Sigmoid colon (tissue), 7 donors: ENCODE measurements at places on chromosomes 5 and 9. TPM values are rescaled to one million over a fixed set of nuclear protein-coding genes. Genes with fewer than 3 reads are reported as not detected.

DOLK gene
- total RNA-seq: 8.9 TPM

SPINK7 gene
- not detected for total RNA-seq

- no peak for DNase-seq
Observed at GRCh38 chr9:105637787-105638395, 24.4 kb upstream of the TAL2 start.

GRCh38 chr9:94937214-94937903, 210.9 kb downstream of the AOPEP start:
- DNase-seq: no peak

GRCh38 chr5:51399643-51400006, 16.4 kb downstream of the ISL1 start:
- DNase-seq: no peak

DNA sequence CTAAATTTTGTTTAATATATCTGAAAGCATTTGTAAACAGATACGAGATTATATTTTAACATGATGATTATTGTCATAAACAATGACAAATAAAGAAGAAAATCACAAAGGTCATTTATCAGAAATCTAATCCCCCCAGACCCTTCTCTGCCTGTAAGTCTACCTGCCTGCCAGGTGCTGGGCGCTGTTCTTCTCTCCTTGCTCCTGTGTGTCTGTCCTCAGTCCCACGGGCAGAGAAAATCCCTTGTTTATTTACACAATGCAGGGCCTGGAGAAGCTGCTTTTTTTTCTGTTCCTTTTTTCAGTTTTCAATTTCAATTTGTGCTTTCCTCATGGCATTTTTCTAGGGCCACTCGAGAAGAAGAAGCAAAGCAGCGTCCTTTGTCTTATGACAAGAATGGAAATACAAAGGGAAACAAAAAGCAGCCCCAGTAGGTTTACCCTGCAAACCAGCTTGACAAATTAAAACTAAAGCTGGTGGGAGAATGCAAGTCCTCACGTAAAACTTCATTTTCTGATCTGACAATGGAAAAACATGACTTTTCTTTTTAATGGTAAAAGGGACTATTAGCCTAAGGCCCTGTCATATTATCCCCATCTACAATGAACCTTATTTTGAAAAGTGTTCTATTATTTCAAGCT, 282.4 kb upstream of the KLF9 start:
- DNase-seq: no peak

GRCh38 chr5:30880514-30880913, 313.0 kb upstream of the CDH6 start:
- no peak for DNase-seq

GRCh38 chr9:127221695-127222094, 42.9 kb upstream of the GARNL3 start:
- no peak for DNase-seq

FRMD3 gene
- total RNA-seq: 5.9 TPM

GRCh38 chr5:55650386-55650785, 61.7 kb downstream of the SLC38A9 start:
- no peak for DNase-seq

C1QTNF3 gene
- total RNA-seq: 20.5 TPM

- no peak for DNase-seq
Observed at GRCh38 chr5:167736992-167737391, 554.5 kb upstream of the WWC1 start.

- DNase-seq: no peak
Observed at GRCh38 chr9:122005597-122005996, 87.5 kb downstream of the TTLL11 start.

DNA sequence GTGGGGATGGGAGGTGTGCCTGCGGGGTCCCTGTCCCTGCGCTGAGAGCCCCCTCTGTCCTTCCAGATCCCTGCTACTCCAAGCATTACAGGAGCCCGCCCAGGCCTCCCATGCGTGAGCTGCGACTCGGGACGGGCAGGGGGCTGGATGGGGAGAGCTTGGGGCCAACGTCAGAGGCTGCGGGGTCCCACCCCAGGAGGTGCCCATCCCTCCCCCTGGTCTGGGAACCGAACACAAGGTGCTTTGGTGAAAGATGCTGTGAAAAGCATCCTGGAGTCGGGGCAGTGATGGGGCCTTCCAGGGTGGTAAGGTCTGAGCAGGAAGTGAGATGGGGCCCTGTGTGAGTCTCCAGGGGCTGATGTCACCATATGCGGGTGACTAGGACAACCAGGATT, 2.7 kb downstream of the LCN9 start:
- no peak for DNase-seq

GRCh38 chr9:24846248-24846912, 300.7 kb upstream of the IZUMO3 start:
- DNase-seq: no peak

DNA sequence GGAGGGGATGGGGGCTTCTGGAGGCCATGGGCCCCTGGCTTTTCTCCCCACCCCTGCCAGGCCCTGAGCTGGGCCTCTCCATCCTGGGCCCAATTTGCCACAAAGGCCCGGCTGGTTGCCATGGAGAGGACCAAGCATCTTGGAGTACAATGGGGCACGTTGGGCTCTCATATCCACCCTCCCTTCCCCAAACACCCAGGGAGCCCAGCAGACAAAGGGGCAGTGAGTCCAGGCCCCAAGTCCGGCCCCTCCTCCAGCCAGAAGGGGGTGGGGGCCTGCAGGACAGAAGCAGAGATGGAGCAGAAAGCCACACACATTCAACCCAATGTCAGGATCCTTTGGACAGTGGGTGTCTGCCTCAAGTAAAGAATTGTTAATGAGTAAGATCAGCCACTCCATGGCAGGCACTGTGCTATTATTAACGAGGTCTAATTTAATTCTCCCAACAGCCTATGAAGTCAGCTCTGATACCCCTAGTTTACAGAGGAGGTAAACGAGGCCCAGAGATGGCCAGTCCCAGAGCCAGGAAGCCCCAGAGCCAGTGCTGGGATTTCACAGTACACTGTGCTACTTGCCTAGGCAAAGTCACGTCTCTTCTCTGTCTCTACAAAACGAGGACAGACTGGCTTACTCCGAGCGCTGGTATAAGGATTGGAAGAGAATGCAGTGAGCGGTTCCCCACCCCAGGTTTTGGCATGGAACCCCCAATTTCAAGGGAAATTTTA, 2.3 kb downstream of the CRB2 start:
- DNase-seq: no peak

- no peak for DNase-seq
Observed at GRCh38 chr5:133848341-133848811, 120.0 kb downstream of the C5orf15 start.

CDH12 gene
- not detected for total RNA-seq

SLC6A7 gene
- total RNA-seq: not detected

DNA sequence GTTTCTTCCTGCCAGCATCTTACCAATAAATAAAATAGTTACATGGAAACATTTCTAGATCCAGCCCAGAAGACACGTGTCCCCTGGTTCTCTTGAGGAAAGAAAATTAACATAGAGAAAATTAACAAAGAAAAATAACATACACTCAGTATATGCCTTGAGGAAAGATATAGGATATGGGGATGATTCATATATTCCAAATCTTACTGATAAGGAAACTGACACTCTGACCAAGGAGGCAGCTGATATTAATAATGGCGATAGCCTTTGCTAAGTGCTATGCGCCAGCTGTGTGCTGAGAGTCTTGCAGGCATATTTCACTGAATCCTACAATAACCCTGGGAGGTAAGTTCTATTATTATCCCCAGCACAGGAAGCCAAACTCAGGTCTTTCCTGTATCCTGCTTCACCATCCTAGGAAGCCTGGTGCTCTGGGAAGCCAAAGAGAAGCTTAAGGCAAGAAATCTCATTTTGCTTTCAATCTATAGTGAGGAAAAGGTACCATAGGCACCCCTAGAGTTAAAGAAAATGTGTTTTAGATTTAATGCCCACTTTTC, 302.7 kb upstream of the NREP start:
- DNase-seq: no peak

DNA sequence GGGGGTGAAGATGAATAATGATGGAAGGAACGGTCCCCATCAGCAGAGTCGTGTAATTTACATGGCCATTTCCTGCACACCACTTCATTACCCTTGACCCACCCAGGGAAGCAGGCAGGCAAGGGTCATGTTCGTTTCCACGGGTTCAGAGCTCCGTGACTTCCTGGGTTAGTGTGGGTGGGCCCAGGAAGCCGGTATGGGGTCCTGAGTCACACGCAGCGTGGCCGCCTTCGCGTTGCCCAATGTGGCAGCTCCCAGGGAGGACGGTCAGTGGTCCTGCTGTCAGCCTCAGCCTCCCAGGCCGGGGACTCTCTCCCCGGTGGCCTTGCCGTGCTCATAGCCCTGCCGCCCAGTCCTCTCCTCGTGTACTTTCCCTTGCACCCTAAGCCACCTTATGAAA, 5.1 kb upstream of the TERT start:
- peak; percentile 17 for DNase-seq

GRCh38 chr9:99140685-99141314, 35.9 kb downstream of the TGFBR1 start:
- peak; percentile 78 for DNase-seq

RANBP17 gene
- 21.9 TPM for total RNA-seq

DNA sequence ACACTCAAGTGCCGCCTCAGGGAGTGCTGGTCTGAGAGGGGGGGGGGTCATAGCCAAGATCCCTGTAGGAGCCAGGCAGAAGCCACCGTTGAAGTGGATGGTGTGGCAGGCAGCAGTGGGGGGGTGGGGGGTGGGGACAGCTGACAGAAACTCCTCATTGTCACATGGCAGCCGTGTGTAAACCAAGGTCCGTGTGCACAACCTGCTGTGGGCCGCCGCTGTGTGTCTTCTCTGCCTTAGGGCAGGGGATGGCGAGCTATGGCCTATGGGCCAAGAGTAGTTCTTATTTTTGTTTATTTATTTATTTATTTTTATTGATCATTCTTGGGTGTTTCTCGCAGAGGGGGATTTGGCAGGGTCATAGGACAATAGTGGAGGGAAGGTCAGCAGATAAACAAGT, 13.4 kb downstream of the SQSTM1 start:
- DNase-seq: no peak

PITX1 gene
- total RNA-seq: 5.3 TPM

POU5F2 gene
- 3.2 TPM for total RNA-seq

DNA sequence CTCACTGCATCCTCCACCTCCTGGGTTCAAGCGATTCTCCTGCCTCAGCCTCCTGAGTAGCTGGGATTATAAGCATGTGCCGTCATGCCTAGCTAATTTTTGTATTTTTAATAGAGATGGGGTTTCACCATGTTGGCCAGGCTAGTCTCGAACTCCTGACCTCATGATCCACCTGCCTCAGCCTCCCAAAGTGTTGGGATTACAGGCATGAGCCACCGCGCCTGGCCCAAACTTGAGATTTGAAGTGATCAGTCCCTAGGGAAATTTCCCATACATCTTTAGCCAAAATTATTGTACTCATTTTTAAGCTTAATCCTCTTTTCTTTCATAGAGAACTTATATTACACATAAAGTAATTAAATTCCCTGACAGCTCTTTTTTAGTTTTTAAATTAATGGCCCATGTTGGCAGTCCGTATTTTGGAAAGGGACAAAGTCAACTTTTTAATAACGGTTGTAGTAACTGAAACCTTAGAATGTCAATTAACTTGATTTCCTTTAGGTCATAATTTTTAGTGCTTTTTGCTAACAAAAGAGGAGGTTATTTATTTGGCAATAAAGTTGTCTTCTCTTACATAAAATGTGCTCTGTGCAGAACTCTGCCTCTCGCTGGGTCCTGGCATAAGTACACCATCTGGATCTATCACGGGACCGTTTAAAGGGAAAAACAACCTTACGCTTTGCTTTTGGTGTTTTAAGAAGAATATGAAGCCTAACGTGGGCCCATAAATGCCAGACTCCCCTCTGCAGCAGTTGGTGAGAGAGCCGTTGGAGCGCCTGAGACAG, 142.3 kb upstream of the OTULINL start:
- DNase-seq: no peak

CNTLN gene
- 12.1 TPM for total RNA-seq

TAF11L7 gene
- total RNA-seq: not detected

- DNase-seq: no peak
Observed at GRCh38 chr5:152505442-152506042, 100.5 kb upstream of the NMUR2 start.

DNA sequence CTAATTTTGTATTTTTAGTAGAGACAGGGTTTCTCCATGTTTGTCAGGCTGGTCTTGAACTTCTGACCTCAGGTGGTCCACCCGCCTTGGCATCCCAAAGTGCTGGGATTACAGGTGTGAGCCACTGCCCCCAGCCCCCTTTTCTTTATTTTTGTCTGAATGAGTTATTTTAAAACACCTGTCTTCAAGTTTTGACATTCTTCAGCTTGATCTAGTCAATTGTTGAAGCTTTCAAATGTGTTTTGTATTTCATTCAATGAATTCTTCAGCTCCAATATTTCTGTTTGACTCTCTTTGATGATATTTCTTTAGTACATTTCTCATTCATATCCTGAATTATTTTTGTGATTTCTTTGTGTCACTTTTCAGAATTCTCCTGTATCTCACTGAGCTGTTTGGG, 486.2 kb downstream of the DMAC1 start:
- no peak for DNase-seq

SURF4 gene
- 85.6 TPM for total RNA-seq

USP20 gene
- total RNA-seq: 19.4 TPM

GRCh38 chr5:89011778-89012711, 129.1 kb upstream of the MEF2C start:
- no peak for DNase-seq

GRCh38 chr5:132003170-132003744, 8.2 kb downstream of the ACSL6 start:
- DNase-seq: no peak

GRCh38 chr9:113988385-113989016, 89.6 kb downstream of the AMBP start:
- DNase-seq: no peak
